BJ (cell line): ENCODE measurements at places on chromosomes 7 and 10.

- DNase-seq, result no peak
Observed at GRCh38 chr10:124285587-124286527, 132.9 kb downstream of the OAT start.

DNA sequence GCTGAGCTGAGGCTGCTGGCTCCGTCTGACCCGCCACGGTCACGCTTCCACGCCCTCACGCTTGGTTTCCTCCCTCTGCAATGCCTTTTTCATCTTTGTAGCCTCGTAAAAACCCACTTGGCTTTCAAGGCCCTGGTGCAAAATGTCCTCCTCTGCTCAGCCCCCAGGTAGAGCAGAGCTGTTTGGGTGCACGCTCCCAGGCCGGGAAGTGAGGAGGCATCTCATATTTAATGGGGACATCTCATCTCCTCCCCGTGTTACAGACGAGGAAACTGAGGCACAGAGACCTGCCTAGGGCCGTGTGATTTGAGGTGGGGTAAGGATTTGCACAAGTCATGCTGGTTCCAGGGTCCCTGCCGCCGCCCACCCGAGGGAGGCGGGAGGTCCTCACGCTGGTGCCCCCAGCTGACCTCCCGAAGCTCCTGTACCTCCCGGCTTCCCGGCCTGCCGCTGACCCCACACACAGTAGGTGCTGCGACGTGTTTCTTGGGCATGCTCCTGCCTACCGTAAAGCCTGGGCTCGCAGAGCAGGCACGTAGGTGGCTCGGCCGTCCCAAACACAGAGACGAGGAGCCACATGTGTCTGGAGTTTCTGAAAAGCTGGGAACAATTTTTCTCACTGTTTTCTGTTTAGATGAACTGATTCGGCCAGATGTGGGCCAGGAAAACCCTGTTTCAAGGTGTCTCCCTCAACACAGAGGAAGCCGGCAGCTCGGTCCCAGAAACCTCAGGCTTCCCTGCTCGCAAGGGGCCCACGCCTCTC, 11.5 kb downstream of the FOXL3 start:
- no peak for DNase-seq

- no peak for DNase-seq
Observed at GRCh38 chr10:120593693-120594092, 136.7 kb downstream of the PLPP4 start.

GRCh38 chr10:72164617-72165016, 51.2 kb upstream of the ANAPC16 start:
- no peak for DNase-seq

DNA sequence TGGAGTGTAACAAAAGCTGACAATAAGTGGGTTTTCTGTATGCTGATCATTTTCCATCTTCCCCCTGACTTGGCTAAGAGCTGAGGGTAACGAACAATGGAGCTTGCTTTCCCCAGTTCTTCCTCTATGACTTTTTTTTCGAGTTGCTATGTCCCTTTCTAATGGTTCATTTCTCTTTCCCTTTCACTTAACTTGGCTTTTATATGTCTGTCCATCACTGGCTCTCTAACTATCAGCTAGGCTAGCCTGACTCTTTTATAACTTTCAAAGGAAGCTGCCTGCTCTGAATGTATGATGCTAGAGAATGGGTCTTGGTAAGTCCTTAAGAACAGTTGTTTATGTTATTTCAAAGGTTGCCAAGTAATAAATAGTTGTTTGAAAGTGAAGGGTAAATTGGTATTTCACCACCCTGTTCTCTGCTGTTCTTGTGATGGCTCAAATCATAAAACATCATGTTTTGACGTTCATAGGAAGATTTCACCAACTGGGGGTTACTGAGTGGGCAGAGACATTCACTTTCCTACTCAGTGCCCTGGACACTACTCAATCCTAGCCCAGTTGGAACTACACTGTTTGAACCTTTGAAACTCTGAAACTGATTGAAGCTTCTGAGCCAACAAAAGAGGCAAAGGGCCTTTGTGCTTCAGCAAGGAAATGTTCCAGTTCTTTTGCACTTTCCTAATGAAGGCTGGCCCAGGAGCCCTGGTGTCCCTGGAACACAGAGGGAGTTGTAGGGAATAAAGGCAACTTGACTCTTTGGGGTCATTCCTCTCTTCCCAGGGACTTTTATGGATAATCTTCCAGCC, 85.4 kb upstream of the PHYHIPL start:
- DNase-seq, result no peak

DNA sequence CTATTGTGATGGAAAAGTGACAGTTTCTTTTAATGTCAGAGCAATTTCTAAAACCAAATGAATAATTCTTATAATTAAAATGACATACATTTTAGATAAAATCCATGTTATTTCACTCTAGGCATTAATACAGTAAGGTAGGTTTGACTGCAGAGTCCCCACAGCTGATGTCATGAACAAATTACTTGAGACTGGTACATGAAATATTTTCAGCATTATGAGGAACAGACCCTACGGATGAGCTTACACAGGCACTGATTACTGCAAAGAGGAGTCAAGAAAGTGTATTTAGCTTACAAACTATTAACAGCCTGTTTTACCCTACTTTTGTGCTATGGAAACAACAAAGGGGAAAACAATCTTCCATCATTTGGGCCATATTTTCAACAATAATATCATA, 8.9 kb downstream of the COL1A2 start:
- no peak for DNase-seq

DNA sequence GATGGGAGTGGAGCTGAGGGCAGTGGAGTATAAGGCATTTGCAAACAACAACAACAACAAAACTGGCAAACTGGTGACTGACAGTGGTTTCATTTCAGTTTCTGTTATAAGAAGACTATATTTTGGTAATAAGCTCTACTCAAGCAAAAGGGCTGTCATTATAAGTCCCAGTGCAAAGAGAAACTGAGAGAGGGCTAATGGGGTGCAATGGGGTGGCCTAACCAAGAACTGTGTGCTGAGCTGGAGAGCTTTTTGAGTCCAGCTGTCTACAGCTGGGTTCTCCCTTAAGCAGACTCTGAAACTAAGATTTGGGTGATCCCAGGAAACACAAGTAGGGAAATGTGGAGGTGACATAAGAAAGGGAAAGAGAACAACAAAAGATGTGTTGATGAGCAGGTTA, 439.3 kb downstream of the ADRA2A start:
- no peak for DNase-seq

GRCh38 chr10:131834152-131834810, 66.5 kb upstream of the PPP2R2D start:
- no peak for DNase-seq

- DNase-seq, result no peak
Observed at GRCh38 chr10:110433740-110434139, 64.0 kb upstream of the DUSP5 start.

GRCh38 chr10:30118590-30118989, 59.2 kb upstream of the JCAD start:
- no peak for DNase-seq

GRCh38 chr7:36887233-36887632, 162.9 kb upstream of the AOAH start:
- no peak for DNase-seq

DNA sequence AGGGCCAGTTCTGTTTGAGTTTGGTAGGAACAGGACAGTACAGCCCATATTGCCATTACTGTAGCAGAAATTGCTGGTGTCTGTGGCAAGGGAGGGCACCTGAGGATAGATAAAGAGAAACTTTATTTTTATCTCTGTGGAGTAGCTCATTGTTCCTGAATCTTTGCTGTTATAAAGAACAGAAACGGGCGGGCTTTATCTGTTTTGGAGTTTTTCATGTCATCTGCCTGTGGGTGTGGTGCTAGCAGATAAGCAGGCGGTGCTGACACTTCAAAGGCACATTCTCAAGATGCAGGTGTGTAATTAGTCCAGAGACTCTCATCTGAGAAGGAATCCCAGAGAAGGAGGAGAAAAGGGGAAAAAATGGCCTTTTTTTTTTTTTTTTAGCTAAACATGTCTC, 11.5 kb downstream of the ZNF273 start:
- no peak for DNase-seq

- DNase-seq, result no peak
Observed at GRCh38 chr10:4279655-4280054, 494.6 kb upstream of the KLF6 start.
